ENCODE measurements at places on chromosomes 13 and 19.

DNA sequence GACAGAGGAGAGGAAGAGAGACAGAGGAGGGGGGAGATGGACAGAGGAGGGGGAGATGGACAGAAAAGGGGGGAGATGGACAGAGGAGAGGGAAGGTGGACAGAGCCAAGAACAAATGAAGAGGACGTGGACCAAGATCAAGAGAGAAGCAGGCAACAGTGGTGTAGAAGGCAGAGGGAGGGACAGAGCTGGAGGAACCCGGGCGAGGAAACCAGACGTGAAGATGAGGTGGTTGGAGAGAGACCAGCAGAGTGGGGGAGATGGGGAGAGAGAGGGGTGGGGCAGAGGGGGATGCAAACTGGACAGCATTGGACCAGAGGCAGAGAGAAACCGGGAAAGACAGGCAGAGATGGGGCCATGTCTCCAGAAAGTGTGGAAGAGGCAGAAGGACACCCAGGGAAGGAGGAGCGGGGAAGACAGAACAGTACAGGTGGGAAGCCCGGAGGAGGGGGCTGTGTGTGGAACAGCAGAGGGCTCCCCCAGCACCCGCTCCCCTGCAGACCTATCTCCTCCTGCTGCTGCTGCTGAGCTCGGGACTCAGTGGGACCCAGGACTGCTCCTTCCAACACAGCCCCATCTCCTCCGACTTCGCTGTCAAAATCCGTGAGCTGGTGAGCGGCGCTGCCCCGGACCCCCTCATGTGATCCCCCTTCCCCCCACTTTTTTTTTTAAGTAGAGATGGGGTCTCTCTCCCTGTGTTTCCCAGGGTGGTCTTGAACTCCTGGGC lies 1.3 kb downstream of the FLT3LG start:
- no peak for DNase-seq

GRCh38 chr13:55467476-55467875 lies 1673.2 kb upstream of the PRR20A start:
- no peak for DNase-seq

- no peak for DNase-seq
These were observed 97.4 kb downstream of the ZDHHC20 start for GRCh38 chr13:21361706-21362105.

GRCh38 chr19:49861107-49861506 lies 6.3 kb downstream of the PNKP start:
- peak; percentile 58 for DNase-seq

DNA sequence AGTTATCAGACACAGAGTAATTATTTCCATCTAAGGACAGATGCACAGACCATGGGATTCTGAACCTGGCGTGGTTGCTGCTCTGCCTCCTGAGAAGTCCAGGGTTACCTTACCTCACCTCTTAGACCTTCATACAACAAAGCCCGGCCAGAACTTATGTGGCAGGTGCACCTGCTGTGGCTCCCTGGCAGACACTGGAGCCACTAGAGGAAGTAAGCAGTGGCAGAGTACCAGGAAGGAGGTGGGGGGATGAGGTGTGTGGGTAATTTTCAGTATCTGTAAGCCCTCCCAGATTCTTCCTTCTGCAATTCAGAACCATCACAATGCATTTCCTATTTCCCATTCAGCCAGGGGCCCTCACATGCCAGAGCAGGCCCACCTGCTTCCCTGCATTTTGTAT lies 106.1 kb upstream of the DOCK9 start:
- no peak for DNase-seq

DNA sequence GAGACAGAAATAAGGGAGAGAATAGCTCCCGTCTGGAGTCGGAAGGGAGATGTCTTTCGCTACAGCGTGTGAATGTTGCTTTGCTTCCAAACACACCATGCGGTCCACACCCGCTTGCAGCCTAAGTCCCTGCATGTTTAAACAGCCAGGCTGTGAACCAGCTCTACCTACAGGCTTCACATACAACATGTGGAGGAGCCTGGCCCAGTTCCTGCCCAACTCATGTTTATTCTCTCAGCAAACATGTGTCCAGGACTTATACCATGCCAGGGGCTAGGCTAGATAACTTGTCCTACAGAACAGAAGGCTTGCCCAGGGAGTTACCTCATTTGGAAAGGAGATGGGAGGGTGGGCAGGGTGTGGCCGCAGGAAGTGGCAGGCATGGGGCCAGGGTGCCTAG lies 181.5 kb downstream of the FOXO1 start:
- DNase-seq = no peak

DNA sequence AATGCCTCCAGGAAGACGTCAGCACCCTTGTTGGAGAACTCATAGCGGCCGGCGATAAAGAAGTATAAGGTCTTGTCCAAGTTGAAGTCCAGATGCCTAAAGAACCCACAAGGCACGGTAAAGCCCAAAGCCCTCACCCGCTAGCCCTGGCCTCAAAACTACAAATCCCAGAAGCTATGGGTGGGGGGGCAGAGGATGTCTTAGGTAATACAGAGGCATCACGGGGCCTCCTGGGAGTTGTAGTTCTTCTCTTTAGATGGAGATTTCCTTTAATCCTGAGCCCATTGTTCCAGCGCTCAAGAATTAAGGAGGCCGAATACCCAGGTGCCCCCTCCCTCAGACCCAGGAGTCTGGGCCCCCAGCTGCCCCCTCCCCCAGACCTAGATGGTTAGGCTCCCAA lies 10.8 kb downstream of the GYS1 start:
- DNase-seq = no peak

GRCh38 chr13:98868932-98869331 lies 108.9 kb downstream of the DOCK9 start:
- DNase-seq = no peak

- no peak for DNase-seq
These were observed 165.3 kb downstream of the IER2 start for GRCh38 chr19:13315495-13315894.

DNA sequence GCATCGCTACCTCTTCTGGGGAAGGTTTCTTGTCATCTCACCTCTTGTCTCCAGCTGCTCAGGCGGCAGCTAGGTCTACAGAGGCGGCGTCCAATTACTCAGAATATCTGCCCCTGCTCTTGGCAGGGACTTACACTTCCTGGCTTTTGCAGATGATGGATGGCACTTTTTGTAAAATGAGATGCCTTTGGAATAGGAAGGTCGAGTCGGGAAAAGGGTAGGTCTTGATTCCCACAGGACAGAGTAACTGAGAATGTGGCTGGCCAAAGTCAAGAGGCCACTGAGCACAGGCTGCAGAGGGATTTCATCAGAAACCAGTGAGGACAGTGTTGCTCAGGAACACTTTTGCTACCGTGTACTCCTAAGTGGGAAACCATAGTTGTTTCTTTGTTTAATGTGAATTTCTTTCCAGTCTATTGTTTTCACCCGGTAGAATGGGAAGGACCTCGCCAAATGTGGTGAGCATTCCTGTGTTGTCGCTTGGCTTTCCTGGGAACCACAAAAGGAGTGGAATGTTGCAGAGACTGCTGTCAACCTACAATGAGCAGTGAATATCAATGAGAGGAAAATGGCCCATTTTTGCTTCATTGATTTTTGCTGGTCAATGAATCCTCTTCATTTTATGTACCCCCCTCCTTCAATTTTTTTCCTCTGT lies 383.7 kb downstream of the HS6ST3 start:
- DNase-seq = no peak

- DNase-seq = no peak
These were observed 710.9 kb upstream of the SPRY2 start for GRCh38 chr13:81051873-81052272.

GRCh38 chr19:375395-376110 lies 31.0 kb upstream of the MIER2 start:
- no peak for DNase-seq

GRCh38 chr19:10640361-10640760 lies 13.8 kb upstream of the ILF3 start:
- peak; percentile 49 for DNase-seq

DNA sequence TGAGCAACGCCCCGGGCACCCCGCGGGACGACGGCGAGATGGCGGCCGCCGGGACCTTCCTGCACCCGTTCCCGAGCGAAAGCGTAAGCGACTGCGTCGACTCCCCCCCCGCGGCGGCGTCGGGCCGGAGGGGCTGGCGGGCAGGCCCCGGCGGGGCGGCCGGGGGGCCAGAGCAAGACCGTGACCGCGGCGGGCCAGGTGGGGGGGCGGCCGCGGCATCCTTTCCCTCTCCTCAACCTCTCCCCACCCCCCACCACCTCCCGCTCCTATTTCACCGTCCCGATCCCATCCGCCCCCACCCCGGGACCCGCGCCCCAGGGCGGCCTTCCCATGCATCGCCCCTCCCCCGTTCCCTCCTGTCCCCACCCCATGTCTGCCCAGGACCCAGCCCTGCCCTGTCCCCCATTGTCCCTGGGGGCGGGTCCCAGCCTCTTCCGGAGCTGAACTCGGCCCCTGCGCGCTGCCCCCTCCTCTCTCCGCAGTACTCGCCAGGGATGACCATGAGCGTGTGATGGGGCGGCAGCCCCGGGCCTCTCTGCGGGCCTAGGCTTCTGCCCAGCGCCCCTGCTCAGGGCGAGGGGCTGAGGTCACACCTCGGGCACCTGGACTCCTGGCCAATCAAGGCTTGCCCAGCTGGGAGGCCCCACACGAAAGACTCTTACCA lies 4.1 kb downstream of the ISYNA1 start:
- DNase-seq = no peak

- no peak for DNase-seq
These were observed 37.5 kb downstream of the POSTN start for GRCh38 chr13:37561031-37561430.

- no peak for DNase-seq
These were observed 4.5 kb downstream of the CCNA1 start for GRCh38 chr13:36436811-36437210.

GRCh38 chr13:20559659-20560356 lies 7.1 kb upstream of the IFT88 start:
- DNase-seq = no peak

GRCh38 chr13:76148926-76149325 lies 512.8 kb downstream of the LMO7 start:
- no peak for DNase-seq

GRCh38 chr13:111295886-111296285 lies 24.6 kb upstream of the TEX29 start:
- no peak for DNase-seq

GRCh38 chr13:46195016-46195415 lies 13.0 kb upstream of the LCP1 start:
- no peak for DNase-seq

DNA sequence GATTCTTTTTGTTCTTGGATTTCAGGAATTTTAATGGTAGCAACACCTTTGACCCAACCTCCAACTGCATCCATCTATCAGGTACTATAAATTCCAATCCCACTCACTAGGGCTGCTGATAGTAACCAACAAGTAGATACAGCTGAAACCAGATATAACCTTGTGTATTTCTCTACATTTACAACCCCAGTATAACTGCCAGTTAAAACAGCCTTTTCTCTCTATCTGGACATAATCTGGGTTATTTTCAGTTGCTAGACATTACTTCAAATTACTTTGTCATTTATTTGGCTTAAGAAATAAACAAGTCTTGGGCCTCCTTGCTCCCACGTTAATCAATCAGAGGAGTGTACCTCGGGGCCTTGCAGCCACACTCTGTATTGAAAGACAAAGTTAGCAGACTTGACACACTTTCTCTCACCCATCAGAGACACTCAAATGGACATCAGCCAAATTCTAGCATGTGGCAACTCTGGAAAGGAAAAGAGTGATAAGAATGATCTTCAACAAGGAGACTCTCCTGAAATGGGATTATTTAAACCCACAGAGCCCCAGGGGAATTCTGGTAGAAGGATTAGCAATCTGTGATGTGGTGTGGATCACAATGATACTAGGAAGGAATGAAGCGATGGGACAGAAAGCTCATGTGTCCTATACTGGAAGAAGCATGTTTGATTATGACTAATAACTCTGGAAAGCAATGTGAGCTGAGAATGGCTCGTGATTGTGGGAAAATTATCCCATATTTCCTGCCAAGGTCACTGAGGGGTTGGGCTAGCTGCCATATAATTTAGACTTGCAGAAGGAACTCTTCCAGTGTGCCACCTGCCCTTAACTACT lies 157.5 kb downstream of the FLT1 start:
- no peak for DNase-seq

DNA sequence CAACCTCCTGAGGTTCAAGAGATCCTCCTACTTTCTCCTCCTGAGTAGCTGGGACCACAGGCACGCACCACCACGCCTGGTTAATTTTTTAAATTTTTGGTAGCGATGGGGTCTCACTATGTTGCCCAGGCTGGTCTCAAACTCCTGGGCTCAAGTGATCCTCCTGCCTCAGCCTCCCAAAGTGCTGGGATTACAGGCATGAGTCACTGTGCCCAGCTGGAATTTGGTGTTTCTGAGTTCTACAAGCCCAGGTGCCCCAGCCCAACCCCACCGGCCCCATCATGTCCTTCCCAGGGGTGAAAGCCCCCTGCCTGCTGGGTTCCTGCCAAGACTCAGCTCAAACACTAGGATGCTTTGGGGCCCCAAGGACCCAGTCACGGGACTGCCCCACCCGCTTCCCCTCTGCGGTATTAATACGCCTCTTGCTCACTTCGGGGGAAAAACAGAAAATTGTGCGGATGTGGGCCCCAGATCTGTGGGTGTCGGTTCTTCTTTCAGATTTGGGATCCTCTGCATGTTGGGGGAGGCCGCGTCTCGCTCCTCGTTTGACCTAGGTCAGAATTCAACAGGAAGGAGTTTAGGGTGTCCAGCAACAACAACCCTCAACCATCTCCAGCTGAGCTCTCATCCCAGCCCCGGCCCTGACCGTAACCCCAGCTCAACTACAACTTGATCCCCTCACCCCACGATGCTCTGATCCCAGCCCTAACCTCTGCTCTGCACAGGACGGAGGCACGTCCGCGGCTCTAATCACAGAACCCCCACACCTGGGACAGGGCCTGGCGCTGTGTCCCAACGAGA lies 3.7 kb upstream of the FCER2 start:
- DNase-seq = peak; percentile 50

GRCh38 chr19:32945260-32945659 lies 26.5 kb downstream of the CEP89 start:
- no peak for DNase-seq

- DNase-seq = peak; percentile 64
These were observed 11.8 kb downstream of the PGLS start for GRCh38 chr19:17522988-17523872.

DNA sequence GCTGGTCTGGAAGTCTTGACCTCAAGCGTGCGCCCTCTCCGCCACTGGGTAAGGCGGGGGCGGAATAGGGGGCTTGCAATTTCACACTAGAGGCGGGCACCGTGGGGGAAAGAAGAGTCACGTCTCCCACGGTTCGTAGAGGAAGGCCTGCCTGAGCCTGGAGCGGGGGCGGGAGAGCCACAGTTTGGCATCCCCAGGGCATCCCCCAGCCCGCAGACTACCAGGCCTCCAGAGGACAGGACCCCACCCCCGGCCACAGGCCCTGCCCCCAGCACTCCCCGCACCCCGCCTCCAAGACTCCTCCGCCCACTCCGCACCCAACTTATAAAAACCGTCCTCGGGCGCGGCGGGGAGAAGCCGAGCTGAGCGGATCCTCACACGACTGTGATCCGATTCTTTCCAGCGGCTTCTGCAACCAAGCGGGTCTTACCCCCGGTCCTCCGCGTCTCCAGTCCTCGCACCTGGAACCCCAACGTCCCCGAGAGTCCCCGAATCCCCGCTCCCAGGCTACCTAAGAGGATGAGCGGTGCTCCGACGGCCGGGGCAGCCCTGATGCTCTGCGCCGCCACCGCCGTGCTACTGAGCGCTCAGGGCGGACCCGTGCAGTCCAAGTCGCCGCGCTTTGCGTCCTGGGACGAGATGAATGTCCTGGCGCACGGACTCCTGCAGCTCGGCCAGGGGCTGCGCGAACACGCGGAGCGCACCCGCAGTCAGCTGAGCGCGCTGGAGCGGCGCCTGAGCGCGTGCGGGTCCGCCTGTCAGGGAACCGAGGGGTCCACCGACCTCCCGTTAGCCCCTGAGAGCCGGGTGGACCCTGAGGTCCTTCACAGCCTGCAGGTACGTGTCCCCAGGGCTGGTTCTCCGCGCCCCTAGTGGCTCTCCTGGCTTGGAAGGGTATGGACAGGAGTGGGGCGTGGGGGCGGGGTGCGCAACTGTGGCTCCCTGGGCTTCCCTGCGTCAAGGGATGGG lies at the start of gene ANGPTL4:
TSS of gene ANGPTL4 (plus strand) at position 353 of the 969 bp plus-strand sequence. CDS start at position 520, 167 bp downstream.
- peak; percentile 85 for DNase-seq
